Right hindlimb (tissue), 1 donor: ENCODE measurements at places on chromosomes 16 and 17.
A peak's percentile ranks its signal among the peaks of the same experiment; 100 is the strongest.

DNA sequence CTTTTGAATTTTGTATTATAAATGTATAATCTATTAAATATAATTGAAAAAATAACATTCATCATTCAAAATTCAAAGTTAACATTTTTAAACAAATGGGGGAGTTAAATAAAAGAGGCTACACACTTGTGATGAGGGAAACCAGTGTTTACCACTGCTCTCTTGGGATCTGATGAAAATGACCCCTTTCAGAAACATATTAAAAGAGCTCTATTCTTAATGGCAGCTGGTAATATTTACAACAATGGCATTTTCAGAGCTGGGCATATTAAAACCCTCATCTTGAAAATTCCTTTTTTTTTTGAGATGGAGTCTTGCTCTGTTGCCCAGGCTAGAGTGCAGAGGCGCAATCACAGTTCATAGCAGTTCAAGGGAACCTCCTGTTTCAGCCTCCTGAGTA, 19.3 kb upstream of the FLCN start:
- no peak for DNase-seq

GRCh38 chr17:76146053-76146851, 5.2 kb upstream of the FOXJ1 start:
- no peak for DNase-seq

- no peak for DNase-seq
Measured at GRCh38 chr17:39568702-39569101, 39.0 kb downstream of the NEUROD2 start.

- DNase-seq, result no peak
Measured at GRCh38 chr16:66275775-66276428, 90.6 kb upstream of the CDH5 start.

DNA sequence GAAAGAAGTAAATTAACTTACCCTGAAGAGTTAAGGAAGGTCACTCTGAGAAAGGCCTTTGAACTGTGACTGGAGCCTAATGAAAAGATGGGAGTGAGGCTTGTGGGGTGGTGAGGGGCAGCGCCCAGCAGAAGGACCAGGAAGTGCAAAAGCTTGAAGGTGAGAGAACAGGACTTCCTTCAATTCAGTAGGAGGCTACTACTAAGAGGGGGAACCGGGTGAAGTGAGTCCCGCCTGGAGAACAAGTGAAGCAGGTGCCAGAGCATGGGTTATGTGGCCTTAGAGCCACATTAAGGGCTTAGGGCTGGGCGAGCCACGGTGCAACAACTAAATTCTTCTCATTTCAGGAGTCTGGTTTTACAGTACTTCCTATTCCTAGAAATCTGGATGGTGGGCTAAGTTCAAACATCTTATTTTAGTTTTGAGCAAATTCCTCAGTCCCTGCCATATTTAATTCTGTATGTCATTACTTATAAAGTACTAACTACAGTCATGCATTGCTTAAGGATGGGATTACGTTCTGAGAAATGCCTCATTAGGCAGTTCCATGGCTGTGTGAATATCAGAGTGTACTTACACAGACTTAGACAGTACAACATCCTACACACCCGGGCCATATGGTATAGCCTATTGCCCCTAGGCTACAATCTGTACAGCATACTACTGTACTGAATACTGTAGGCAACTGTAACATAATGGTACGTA, 5.1 kb downstream of the CFAP20 start:
- DNase-seq, result no peak

- no peak for DNase-seq
Measured at GRCh38 chr17:81234506-81234855, 4.4 kb downstream of the TEPSIN start.

DNA sequence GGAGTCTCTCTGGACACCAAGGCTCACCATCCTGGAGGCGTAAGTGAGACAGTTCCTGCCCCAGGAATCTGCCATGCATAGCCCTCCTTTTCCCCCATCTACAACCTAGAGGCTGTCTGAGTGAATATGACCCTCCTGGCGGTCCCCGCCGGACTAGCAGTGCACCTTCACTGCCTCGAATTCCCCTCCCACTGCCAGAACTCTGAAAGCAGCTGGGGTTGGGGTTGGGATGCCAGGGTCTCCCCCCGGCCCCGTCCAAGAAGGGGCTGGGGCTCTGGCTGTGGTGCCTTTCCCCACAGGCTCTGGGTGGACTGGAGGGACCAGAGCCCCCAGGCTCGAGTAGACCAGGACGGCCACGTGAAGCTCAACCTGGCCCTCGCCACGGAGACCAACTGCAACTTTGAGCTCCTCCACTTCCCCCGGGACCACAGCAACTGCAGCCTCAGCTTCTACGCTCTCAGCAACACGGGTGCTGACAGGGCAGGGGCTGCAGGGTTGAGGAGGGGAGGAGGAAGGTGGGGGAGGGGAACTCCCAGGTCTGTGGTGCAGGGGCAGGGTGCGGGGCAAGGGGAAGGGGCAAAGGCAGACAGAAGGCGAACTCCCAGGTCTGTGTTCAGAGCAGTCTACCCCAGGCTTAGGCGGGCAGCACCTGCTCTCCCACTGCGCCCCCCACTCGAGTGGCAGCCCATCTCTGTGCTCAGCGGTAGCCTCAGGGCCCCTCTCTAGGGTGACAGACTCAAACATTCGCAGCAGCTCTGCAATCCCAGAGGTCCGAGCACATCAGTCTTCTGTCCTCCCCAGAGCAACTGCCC, 1.2 kb downstream of the ZACN start:
- DNase-seq, result peak; percentile 51

DNA sequence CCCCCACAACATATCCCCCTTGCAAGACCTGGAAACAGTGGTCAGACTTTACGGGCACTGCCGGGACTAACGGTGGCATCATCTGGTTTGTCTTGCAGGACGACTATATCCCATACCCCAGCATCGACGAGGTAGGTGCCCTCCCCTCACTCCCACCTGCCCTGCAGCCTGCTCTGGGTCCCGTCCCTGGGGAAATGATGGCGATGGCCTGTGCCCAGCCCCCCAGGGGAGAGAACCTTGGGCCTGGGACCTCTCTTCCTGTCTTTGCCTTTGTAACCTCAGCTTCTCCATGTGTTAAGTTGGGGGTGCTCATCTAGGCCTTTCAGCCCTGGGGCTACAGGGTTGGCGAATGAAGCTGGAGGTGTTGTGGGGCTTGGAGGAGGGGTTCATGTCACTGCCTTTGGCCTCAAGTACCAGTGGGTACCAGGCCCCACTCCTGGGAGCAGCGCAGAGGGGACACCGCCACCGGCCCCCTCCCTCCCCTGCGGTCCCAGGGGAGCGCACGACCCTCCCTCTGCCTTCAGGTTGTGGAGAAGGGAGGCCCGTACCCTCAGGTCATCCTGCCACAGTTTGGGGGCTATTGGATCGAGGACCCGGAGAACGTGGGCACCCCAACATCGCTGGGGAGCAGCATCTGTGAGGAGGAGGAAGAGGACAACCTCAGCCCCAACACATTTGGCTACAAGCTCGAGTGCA, 99.9 kb downstream of the OR1D5 start:
- no peak for DNase-seq

- no peak for DNase-seq
Measured at GRCh38 chr17:802901-803881, 21.0 kb downstream of the MRM3 start.

- DNase-seq, result no peak
Measured at GRCh38 chr16:80852261-80852872, 48.0 kb upstream of the CDYL2 start.
